ENCODE measurements at places on chromosomes 7 and 10. TPM values are rescaled to one million over a fixed set of nuclear protein-coding genes. Genes with fewer than 3 reads are reported as not detected.

GRCh38 chr7:39033885-39034624 lies 56.3 kb downstream of the POU6F2 start:
- no peaks in the 10 kb centered on the region for H3K36me3 ChIP-seq
- H3K4me3 ChIP-seq, result no peak overlapping the region
- H3K27me3 ChIP-seq, result no peaks in the 10 kb centered on the region
- no peaks in the 10 kb centered on the region for H3K4me1 ChIP-seq

GRCh38 chr7:152399344-152399743 lies 36.5 kb downstream of the KMT2C start:
- H3K27ac ChIP-seq, result no peak overlapping the region
- no peaks in the 10 kb centered on the region for H3K36me3 ChIP-seq
- H3K27me3 ChIP-seq, result no peaks in the 10 kb centered on the region

GRCh38 chr7:70094831-70095230 lies 496.6 kb downstream of the AUTS2 start:
- H3K4me1 ChIP-seq, result no peaks in the 10 kb centered on the region
- DNase-seq, result no peak
- no peak overlapping the region for H3K4me3 ChIP-seq
- H3K36me3 ChIP-seq, result no peaks in the 10 kb centered on the region
- no peak overlapping the region for H3K27ac ChIP-seq

DNA sequence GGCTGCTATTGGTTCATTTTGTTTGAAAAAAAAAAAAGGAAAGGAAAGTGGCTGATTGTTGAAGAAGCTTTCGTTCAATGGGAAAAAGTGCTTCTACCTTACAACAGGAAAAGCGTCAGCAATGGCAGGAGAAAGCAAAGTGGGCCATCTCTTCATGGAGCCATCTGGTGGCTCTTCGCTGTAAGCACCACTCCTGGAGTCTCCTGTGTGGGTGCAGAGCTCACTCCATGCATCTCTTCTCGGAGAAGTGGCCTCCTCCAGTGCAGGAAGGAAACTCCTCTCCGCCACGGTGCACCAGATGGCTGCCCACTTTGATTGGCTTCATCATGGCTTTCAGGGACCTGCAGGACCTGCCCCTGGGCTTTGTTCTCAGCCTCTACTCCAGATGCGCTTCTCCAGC lies 250.9 kb downstream of the PTEN start:
- peaks cover 15% of the 10 kb centered on the region for H3K4me1 ChIP-seq
- H3K4me3 ChIP-seq, result no peak overlapping the region
- no peak for DNase-seq

DNA sequence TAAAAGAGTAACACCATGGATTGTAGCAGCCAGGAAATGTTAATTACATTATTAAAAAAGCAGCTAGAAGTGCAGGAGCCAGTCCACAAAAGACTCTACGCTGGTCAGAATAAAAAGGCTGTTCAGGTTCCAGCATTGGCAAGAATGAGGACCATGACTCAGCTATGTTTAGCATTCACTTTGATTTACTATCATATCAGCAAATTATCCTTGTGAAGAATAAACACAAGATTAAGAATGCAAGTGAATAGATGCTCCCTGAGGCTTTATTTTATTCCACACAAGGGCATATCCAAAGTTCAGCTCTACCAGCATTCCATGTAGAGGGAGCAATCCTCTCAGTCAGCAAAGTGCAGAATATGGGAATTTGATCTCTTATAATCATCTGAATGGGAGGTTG lies 13.6 kb downstream of the DGKB start:
- H3K27ac ChIP-seq, result no peak overlapping the region
- no peak overlapping the region for H3K4me3 ChIP-seq
- H3K36me3 ChIP-seq, result no peaks in the 10 kb centered on the region

Gene IL2RA
- total RNA-seq, result not detected

Gene VAX1
- not detected for total RNA-seq

Gene SLC26A5
- total RNA-seq, result 0.42 TPM
